ENCODE measurements at places on chromosomes 11 and 22. TPM values are rescaled to one million over a fixed set of nuclear protein-coding genes. Genes with fewer than 3 reads are reported as not detected.

Gene RAD9A
- 13.0 TPM for total RNA-seq

GRCh38 chr11:130592056-130592455 is 143.6 kb downstream of the ADAMTS15 start:
- no peak for DNase-seq

- no peak for DNase-seq
Measured at GRCh38 chr11:5938603-5938965, 3.5 kb upstream of the OR56A3 start.

- DNase-seq: peak; percentile 38
Measured at GRCh38 chr22:21866833-21867527, 465 bp downstream of the MAPK1 start.

Gene OR52E8
- not detected for total RNA-seq

- DNase-seq: no peak
Measured at GRCh38 chr11:2713661-2714462, 14.1 kb upstream of the KCNQ1OT1 start.

GRCh38 chr11:43130616-43131015 is 181.2 kb upstream of the API5 start:
- no peak for DNase-seq

- no peak for DNase-seq
Measured at GRCh38 chr11:32366666-32367065, 68.7 kb downstream of the WT1 start.

DNA sequence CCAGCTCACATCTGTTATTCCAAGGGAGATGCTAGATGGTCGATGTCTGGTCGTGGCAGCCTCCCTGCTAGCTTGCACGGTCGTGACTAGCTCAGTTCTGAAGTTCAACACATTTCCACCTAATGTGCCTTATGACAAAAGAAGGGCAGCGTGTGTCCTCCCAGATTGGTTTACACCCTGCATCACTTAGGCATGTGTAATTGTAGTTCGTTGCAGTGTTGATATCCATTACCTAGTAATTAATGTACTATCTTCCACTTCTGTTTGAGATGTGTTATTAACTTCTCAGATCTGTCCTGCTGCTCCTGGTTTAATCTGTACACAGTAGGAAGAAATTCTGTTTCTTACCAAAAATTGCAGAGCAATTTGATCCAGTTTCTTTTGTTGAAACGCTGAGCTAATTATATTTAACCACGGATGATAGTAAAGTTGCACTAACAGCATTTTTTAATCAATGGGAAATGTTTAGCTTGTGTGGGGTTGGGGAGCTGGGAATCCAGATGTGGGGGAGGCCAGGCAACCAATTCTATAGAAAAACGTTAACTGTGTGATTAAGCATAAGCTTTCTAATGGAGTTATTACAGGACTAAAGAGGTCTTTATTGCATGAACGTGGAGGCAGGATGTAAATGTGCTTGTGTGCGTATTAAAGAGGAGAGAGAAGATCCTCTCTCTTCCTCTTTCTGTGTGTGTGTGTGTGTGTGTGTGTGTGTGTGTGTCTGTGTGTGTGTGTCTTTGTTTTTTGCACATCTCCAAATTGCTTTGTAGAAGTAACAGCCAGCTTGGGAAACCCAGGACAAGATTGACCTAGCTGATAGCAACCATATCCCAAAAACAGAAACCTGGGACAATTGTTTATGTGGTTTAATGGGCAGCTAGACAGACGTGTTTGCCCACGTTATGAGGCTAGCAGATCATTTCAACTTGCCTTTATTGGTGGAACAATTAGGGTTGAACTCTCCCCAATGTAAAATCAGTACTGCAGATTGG is 145.7 kb upstream of the TTC12 start:
- no peak for DNase-seq

DNA sequence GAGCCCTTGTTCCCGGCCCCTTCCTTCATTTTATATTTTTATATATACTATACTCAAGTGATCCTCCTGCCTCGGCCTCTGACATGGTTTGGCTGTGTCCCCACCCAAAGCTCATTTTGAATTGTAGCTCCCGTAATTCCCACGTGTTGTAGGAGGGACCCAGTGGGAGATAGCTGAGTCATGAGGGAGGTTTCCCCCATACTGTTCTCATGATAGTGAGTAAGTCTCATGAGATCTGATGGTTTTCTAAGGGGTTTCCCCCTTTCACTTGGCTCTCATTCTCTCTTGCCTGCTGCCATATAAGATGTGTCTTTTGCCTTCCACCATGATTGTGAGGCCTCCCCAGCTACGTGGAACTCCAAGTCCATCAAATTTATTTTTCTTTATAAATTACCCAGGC is 7.2 kb upstream of the ZNF280A start:
- no peak for DNase-seq

GRCh38 chr11:134159652-134160051 is 64.1 kb downstream of the NCAPD3 start:
- no peak for DNase-seq

DNA sequence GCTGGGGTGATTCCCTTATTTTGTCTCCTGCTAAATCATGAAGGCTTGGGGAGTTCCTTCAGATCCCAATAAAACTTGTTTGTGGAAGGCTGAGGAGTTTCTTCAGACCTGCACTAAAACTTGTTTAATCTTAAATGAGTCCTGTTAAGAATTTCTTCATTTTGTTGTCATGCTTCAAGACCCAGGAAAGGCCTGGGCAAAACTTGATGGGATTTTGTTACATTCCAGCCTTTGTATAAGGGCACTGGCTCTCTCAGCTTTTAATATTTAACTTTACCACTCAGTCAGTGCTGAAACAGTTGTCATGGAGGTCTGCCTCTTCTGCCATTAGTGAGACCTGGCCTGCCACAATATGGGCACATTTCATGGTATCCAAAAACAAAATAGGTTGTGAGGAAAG is 699.0 kb downstream of the ETS1 start:
- no peak for DNase-seq

- no peak for DNase-seq
Measured at GRCh38 chr11:20289732-20290131, 73.8 kb upstream of the HTATIP2 start.

GRCh38 chr22:33572086-33572485 is 348.2 kb downstream of the LARGE1 start:
- DNase-seq: no peak

DNA sequence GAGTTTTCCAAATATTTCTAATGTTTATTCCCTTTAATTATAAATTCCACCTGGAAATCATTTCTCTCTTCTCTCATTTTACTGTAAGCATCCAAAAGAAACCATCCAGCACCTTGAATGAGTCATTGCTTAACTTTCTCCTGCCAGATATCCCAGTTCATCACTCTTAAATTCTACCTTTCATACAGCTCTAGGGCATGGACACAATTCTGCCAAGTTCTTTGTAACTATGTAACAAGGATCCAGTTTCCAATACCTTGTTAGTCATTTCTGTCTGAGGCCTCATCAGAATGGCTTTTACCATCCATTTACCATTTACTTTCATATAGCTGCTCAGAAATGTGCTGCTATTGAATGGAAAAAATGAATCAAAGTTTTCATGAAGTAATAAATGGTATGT is 455.4 kb upstream of the TENM4 start:
- no peak for DNase-seq

- no peak for DNase-seq
Measured at GRCh38 chr22:45009606-45010531, at the start of gene PHF21B. TSS of gene PHF21B (minus strand) at chr22:45010005. CDS start at chr22:45009549, 456 bp downstream.

All from pancreas (tissue), 10 donors.